MCF 10A (cell line): ENCODE measurements at places on chromosomes 16 and 17. TPM values are rescaled to one million over a fixed set of nuclear protein-coding genes. Genes with fewer than 3 reads are reported as not detected.

Gene CCL3
- not detected in 2 replicates for total RNA-seq

Gene ODAD4
- 0.96 and 1.3 TPM in 2 replicates for total RNA-seq

Gene SLC43A2
- 3.1 and 5.6 TPM in 2 replicates for total RNA-seq

Gene CD300LB
- total RNA-seq, result not detected in 2 replicates

Gene TBX4
- not detected in 2 replicates for total RNA-seq

Gene CLEC10A
- not detected in 2 replicates for total RNA-seq

- no peak for DNase-seq
These were observed 2.6 kb downstream of the TMEM220 start for GRCh38 chr17:10727192-10727591.

DNA sequence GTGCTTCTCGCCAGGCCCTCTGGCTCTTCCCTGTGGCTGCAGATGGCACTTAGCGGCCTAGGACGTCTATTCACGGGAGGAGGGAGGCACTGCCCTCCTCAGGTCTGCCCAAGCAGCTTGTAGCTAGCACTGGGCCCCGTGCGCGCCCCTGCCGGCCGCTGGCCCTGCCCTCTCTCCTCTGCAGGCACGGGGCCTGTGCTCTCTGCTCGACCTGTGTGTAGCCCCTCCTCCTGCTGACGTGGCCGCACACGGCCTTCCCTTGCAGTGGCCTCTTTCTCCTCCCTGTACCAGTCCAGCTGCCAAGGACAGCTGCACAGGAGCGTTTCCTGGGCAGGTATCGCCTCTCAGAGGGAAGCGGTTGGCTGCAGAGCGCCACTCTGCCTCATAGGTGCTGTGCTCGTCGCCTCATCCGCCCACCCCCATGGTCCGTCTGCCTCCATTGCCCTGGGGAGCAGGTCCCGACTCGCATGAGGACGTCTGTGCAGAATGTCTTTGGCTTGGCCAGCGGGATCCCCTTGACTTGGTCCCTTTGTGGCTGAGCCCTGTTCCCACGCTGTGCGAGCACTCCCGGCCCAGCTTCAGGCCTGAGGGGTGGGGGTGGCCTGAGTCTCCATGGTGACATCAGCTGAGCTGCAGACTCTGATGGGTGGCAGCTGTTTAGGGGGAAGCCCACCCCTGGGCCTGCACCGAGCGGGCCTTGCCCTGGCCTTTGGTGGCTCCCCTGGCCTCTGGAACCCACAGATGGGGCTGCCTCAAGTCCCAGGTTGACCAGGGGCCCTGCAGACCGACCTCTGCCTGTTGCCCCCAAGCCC is 34.6 kb downstream of the TSC2 start:
- DNase-seq, result no peak

- DNase-seq, result no peak
These were observed 4.3 kb downstream of the CNTNAP1 start for GRCh38 chr17:42686520-42687128.

GRCh38 chr17:49547566-49547965 is 28.1 kb upstream of the NXPH3 start:
- DNase-seq, result no peak

- peak; percentile 78 for DNase-seq
These were observed 14.7 kb downstream of the LRRC75A start for GRCh38 chr17:16477255-16477654.

- DNase-seq, result no peak
These were observed 49.9 kb downstream of the MAP1LC3B start for GRCh38 chr16:87441886-87442580.

- no peak for DNase-seq
These were observed 50.8 kb downstream of the TBC1D26 start for GRCh38 chr17:15782866-15783265.

DNA sequence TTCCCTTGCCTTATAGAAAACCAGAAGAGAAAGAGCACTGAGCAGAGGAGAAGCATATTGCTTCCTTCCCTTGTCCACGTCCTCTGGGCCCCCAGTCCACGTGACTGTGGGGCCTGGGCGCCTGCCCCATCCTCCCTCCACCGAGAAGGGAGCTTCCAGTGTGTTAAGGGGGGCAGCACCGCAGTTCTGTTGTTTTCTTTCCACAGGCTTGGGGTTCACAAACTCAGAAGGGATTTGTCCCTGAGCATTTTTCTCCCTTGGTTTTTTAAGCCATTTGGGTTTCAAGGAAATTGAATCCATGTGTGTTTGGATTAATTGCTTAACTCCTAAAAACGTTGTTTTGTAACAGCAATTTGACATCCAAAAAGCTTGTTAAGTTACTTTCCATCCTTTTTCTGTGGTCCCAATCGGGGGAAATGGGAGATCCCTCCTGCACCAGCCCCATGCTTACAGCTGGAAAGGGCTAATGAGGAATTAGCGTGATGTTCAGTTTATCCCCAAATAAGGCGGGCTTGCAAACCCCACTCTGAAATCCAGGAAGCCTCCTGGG is 347.5 kb upstream of the TNRC6C start:
- DNase-seq, result no peak

GRCh38 chr17:44093231-44093900 is 22.8 kb downstream of the G6PC3 start:
- no peak for DNase-seq

DNA sequence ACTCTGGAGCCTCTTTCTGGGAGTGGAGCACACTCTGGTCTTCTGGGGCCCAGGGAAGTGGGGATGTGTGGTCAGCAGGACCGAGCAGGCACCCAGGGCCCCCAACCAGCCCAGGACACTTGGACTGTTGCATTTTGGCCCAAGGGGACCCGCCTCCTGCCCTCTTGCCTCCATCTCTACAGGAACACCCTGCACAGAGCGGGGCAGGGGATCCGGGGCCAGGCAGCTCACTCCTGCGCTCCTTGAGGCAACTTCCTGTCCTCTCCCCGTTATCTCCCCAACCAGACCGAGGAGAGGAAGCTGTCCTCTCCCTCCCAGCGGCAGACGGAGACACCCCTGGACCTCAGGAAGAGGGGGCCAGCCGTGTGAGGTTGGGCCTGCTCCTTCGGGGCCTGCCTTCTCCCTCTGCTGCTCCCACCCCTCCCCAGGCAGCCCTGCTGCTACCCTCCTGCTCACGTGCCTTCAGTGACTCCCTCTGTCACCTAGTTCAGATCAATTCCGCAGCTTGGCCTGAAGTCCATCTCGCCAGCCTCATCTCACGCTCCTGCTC is 10.0 kb upstream of the ATP2A3 start:
- DNase-seq, result no peak

DNA sequence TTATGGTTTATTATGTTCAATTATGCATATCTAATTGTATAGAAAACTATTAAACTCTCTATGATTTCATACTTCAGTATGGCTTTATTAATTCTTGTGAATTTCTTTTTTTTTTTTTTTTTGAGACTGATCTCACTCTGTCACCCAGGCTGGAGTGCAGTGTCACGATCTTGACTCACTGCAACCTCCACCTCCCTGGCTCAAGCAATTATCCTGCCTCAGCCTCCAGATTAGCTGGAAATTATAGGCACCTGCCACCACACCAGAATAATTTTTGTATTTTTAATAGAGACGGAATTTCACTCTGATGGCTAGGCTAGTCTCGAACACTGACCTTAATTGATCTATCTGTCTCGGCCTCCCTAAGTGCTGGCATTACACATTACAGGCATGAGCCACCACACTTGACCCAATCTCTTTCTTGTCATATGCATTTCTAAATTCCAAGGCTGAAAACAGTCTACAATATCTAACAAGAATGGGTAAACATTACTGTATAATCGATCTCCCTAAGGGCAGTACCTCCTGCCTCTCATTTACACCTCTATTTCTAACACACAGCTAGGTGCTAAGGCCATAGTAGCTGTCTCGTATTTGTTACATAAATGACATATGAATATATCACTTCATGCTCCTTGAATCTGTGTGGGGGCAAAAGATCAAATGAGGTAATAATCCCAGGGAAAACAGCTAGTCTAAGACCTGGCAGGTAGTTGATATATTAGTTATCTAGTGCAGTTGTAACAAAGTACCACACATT is 258.2 kb upstream of the CDH8 start:
- no peak for DNase-seq

DNA sequence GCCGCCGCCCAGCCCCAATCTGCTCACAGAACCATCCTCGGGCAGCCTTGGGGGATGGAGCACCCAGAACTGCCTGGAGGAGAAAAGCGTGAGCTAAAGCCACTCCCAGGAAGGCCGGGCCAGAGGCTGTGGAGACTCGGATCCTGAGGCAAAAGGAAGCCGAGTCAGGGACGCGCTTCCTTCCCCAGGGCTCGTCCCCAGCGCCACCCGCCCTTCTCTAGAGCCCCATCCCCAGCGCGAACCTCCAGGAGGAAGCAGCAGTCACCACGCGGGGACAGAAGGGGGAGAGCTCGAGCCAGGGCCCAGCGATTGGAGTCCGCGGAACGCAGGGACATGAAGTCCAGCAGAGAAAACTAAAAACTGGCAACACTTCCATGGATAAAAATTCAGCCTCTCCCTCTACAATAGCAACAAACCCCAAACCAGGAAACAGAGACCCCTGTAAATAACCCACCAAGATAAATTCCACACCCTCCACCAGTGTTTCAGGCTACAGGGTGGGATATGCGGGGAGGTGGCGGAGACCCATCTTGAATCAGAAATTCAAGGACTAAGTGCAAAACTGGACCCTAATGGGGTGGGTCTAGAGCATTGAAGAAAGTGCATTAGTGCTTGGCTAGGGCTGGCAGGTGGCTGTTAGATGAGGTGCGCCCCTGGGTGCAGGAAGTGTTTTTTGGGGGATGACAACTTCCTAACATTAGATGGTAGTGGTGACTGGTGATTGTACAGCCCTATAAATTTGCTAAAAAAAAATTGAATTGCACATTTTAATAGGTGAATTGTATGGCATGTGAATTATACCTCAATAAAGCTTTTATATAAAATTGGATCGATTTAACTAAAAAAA is 116.1 kb upstream of the METRNL start:
- DNase-seq, result no peak

GRCh38 chr17:59488805-59489204 is 76.6 kb upstream of the DHX40 start:
- DNase-seq, result no peak

GRCh38 chr16:28205117-28205899 is 6.5 kb downstream of the XPO6 start:
- no peak for DNase-seq

GRCh38 chr16:79379095-79379494 is 221.4 kb downstream of the MAF start:
- peak; percentile 73 for DNase-seq

GRCh38 chr16:88872650-88873331 is 6.3 kb upstream of the PABPN1L start:
- DNase-seq, result no peak

GRCh38 chr16:31301708-31302400 is 42.1 kb downstream of the ITGAM start:
- peak; percentile 52 for DNase-seq

- DNase-seq, result peak; percentile 34
These were observed 77.9 kb downstream of the GOSR1 start for GRCh38 chr17:30554839-30555751.
